Posterior cingulate gyrus (tissue), 11 donors: ENCODE measurements at places on chromosomes 16 and 17.

DNA sequence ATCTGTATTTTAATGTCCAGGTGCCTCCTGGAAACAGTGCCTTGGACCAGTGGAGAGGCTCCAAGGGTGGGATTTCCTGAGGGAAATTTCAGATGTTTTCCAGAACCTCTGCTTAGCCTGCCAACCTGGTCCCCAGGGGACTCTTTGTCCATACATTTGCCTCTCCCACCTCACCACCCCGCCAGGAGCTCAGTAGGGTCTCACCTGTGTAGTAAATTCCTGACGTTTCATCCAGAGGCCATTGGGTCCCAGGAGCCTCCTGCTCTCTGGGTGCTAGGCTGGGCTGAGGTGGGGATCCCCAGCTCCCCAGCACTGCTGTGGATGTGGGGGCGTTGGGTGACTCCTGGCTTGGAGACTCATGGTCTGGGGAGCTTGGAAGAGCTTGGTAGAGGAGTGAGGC, 2.7 kb downstream of the NLRP1 start:
- DNase-seq = no peak

GRCh38 chr17:39527220-39527813, 66.0 kb downstream of the CDK12 start:
- no peak for DNase-seq

DNA sequence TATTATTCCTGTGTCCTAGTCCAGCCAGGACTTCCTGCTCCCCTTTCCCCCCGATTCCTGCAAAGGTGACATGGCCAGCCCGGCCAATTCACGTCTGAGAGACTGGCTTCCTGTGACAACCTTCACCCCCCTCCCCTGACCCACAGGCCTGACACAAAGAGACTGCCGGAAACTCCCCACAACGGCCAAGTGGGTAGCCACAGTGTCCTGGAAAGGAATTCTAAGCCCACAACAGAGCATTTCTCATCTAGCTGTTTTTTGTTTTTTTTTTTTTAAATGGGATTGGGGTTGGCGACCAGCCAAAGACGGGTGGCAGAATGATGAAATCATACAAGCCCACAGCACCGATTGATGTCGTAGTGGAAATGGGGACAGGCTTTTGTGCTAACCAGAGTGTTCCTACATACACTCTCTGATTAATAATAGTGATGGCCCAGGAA, 2.8 kb upstream of the XAF1 start:
- peak; percentile 43 for DNase-seq

- DNase-seq = no peak
Observed at GRCh38 chr16:52621651-52622050, 74.7 kb upstream of the TOX3 start.

- DNase-seq = no peak
Observed at GRCh38 chr17:62923258-62924150, 42.5 kb upstream of the TANC2 start.

DNA sequence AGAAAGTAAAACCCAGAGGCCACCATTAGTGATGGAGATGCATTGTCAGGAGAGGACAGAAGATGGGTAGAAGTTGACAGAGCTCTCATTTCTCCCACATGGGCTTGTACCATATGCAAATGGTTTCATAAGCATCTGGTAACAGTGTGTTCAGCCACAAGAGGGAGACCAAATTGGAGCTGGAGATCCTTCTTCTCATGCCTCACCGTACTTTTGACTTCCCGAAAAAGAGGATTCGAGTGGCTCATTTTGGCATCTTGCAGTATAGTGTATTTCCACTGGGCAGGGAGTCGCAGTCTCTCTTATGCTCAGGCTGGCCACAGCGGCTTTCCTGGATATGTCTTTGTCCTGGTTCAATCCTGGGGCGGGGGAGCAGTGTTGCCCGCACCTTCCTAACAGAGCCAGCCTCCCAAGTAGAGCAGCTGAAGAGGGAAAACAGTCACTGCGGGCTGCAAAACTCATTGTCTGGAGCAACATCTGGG, 23.8 kb downstream of the TBC1D3B start:
- DNase-seq = no peak

DNA sequence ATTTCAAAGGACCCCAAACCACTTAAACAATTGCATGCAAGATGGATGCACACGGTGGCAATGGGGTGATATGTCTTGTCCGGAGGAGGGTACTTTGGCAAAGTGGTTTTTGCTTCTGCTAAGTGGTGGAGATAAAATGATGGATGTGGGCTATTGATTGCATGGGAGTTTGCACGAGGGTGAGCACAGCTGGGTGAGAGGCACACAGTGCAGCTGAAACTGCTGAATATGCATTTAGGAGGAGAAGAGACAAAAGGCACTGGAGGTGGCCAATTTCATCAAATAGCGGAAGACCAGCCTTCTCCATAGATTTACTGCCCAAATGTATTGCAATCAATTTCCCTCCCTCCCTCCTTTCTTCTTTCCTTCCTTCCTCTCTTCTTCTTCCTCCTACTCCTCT, 414.4 kb upstream of the EEF2KMT start:
- DNase-seq = no peak

GRCh38 chr17:49696233-49696761, 11.5 kb downstream of the SLC35B1 start:
- no peak for DNase-seq

DNA sequence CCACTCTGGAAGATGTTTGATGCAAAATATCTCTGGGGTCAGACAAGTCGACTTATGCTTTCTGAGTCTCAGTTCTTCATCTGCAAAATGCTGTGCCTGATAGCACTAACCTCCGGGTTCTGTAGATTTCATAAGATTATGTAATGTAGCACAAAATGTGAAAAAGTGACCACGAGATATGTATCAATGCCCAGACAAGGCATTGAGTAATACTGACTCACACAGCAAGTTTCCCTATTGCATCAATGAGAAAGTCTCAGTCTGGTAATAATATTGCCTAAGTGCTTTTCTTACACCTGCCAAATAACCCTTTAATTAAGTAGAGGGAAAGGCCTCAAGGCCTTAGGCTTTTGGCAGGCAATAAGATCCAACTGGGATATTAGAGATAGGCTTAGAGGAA, 41.4 kb upstream of the MMP2 start:
- DNase-seq = no peak

DNA sequence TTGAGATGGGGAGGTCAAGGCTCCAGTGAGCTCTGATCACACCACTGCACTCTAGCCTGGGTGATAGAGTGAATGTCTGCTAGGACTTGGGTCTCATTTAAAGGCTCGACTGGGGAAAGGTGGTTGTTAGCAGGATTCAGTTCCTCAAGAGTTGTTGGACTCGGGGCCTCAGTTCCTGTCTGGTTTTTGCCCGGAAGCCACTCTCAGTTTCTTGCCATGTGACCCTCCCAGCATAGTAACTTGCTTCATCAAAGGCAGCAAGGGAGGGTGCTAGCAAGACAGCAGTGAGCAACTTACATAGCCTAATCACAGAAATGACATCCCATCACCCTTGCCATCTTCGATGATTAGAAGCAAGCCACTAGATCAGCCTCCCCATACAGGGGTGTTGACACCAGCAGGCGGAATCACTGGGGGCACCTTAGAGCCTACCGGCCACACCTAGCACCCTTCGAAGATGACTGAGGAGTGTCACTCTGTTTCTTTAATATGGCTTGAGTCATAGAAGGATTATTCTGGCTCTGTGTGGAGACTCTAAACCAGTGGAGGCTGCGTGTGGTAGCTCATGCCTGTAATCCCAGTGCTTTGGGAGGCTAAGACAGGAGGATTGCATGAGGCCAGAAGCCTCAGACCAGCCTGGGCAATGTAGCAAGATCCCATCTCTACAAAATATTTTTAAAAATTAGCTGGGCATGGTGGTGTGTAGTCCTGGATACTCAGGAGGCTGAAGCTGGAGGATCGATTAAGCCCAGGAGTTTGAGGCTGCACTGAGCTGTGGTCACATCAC, 13.2 kb upstream of the SCNN1B start:
- DNase-seq = no peak

DNA sequence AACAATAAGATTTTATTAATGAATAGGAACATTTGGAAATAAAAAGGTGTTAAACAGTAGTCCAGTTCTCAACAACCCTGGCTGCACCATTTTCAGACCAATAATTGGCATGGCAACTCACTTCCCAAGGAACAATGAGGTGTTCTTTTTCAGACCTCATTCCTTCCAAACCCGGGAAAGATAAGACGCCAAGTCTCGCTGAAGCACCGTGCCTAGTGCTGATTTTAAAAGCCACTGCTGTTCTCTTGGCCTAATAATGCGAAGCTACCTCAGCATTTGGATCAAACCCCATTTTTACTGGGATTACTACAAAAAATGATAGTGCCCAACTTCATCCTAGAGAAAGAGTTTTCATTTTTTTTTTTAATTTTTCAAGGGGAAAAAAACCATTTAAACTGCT, 75.2 kb upstream of the NOL11 start:
- DNase-seq = no peak

- DNase-seq = no peak
Observed at GRCh38 chr17:72063756-72064450, 56.9 kb upstream of the SOX9 start.

DNA sequence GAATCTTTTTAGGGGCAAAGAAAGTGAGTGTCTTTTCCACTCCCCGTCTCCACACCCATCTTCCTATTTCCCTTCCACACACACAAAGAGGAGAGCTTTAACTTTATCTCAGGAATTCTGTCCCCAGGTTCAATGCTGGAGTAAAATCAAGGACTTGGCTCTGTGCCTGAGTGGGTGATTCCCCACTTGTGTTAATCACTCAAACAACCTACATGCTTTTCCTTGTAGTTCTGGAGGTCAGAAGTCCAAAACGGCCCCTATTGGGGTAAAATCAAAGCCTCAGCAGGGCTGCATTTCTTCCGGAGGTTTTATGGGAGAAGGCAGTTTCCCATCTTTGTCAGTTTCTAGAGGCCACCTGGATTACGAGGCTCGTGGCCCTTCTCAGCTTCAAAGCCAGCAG, 422.3 kb upstream of the RBFOX1 start:
- DNase-seq = no peak

DNA sequence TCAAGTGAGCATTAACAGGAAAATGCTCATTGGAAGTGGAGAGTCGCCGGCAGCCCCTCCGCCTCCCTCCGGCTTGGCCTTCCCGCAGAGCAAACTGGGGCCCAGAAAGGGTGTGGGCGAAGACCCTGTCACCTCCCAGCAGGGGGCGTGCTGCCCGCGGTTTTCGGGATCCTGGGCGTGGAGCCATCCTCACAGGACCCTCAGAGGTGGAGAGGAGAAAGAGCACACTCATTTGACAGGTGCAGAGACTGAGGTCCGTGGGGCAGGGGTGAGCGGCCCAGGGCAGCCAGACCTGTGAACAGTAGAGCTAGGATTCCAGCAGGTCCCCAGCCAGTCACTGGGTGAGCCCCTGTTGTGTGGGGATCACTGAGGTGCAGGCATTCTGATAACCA, 1002.9 kb downstream of the KCNJ18 start:
- no peak for DNase-seq

GRCh38 chr17:70344386-70345060, 175.2 kb downstream of the KCNJ2 start:
- DNase-seq = no peak

DNA sequence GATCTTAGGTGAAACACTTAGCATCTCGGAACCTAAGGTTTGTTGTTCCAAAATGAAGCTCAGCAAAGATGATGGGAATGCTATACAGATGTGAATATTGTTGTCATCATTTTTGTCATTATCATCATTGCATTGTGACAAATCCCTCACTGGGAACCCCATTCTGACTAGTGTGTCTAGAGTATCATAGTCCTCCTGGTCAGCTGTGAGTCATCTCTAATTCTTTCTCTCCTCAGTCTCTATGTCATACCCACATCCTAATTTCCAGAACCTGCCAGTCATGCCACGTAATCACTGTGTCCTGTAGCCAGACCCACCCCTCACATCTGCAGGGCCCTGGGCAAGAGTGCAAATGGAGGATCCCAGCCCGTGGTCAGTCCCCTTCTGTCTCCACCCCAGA, 60.5 kb upstream of the CLEC3A start:
- DNase-seq = no peak

- DNase-seq = no peak
Observed at GRCh38 chr16:74275031-74275636, 21.5 kb upstream of the PSMD7 start.

- DNase-seq = no peak
Observed at GRCh38 chr17:76426853-76427252, 26.1 kb downstream of the UBE2O start.

- DNase-seq = no peak
Observed at GRCh38 chr16:28958836-28959235, 8.1 kb downstream of the NFATC2IP start.

DNA sequence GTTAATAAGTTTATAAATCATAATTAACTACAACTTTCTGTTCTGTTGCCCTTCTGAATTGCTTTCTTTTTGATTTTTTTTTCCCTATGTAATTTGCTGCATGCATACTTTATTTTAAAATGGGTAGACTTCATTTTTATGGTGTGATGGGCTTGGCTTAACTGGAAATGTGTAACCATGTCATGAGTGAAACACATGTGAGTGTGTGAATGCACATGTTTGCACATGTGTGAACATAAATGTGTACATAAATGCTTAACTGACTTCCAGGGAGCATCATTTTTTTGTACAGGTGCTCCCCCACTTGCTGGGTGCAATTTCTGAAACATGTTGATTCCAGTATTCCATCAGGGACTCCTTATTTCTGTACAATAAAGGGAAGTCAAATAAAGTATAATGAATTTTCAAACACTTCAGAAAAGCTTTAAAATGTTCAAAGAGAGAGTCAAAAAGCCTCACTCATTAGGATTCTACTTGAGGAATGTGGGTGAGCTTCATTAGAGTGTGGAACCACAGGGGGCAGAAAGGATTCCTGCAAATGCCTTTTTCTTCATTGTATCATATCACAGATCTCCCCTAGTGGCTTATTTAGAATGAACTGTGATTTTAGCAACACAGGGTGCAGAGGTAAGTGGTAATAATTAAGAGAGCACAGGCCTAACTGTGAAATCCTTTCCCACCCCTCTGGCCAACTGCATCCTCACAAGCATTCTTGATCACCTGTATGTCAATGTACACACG, 31.7 kb upstream of the CDH11 start:
- DNase-seq = no peak

DNA sequence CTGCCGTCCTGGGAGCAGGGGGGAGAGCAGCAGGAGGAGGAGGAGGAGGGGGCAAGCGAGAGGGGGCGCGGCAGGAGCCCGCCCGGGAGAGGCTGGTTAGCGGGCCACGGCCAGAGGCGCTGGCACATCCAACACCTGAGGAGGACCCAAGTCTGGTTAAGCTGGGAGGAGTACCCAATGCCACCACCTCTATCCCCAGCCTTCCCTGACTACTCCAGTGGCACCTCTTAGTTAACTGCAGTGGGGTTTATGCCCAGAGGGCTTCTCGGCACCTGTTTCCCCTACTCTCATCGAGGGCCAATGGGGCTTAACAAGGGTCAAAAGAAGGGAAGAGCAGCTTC, 5.6 kb downstream of the PHOSPHO1 start:
- DNase-seq = no peak
